ENCODE measurements at places on chromosomes 3 and 15. TPM values are rescaled to one million over a fixed set of nuclear protein-coding genes. Genes with fewer than 3 reads are reported as not detected.

The GOLGA8T gene
- total RNA-seq, result 11.5 TPM

The CLDN16 gene
- total RNA-seq, result not detected

DNA sequence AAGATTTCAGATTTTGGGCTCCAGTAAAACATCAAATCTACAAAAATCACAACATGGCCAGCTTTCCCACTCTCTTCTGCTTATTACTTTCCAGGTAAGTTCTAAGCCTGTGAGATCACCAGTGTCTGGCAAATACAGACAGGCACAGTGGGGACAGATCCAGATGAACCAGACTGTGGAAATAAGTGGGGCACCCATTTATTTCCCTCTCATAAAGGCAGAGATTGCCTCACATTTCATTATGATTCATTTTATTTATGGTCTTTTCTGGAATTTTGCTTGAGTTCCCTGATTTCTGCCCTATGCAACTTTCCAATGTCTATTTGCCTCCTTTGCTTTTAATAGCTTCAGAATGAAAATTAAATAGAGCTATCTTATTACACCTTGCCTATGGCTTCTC lies 66.8 kb downstream of the GREM1 start:
- no peaks in the 10 kb centered on the region for H3K36me3 ChIP-seq
- no peak for DNase-seq
- no peak overlapping the region for H3K4me3 ChIP-seq
- H3K4me1 ChIP-seq, result no peaks in the 10 kb centered on the region
- no peaks in the 10 kb centered on the region for H3K27me3 ChIP-seq

The ANKRD34C gene
- not detected for total RNA-seq

DNA sequence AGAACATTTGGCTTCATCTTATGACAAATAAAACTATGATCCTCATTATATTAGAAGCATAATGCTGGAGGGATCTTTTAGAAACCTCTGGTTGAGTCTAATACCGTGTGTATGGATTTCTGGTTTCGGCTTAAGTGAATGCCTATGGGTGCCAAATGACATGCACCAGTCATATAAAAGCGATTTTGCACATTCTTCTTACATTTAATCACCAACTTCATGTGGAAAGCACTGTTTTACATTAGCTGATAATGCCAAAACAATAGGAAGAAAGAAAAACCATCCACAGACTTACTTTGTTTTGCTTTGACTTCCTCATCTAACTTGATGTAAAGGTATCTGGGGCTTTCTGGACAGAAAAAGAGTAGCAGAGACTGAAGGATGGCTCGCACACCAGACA lies 20.9 kb downstream of the SLC2A2 start:
- H3K27ac ChIP-seq, result no peak overlapping the region
- no peaks in the 10 kb centered on the region for H3K4me1 ChIP-seq
- H3K27me3 ChIP-seq, result no peaks in the 10 kb centered on the region
- DNase-seq, result no peak
- H3K4me3 ChIP-seq, result no peak overlapping the region

The CFAP100 gene
- total RNA-seq, result not detected

GRCh38 chr3:65398953-65399352 lies 639.8 kb downstream of the MAGI1 start:
- H3K4me1 ChIP-seq, result peaks cover 9% of the 10 kb centered on the region
- no peaks in the 10 kb centered on the region for H3K36me3 ChIP-seq
- no peak overlapping the region for H3K27ac ChIP-seq
- H3K4me3 ChIP-seq, result no peak overlapping the region
- H3K27me3 ChIP-seq, result no peaks in the 10 kb centered on the region

GRCh38 chr3:23653647-23654525 lies 151.9 kb upstream of the UBE2E1 start:
- H3K4me1 ChIP-seq, result peaks cover 9% of the 10 kb centered on the region
- H3K27ac ChIP-seq, result no peak overlapping the region
- H3K27me3 ChIP-seq, result no peaks in the 10 kb centered on the region
- H3K4me3 ChIP-seq, result no peak overlapping the region

GRCh38 chr3:119700269-119700919 lies 2.4 kb upstream of the CFAP91 start:
- no peak overlapping the region for H3K4me3 ChIP-seq
- no peak overlapping the region for H3K27ac ChIP-seq
- no peaks in the 10 kb centered on the region for H3K36me3 ChIP-seq

The HIGD2B gene
- not detected for total RNA-seq

The AQP9 gene
- total RNA-seq, result 0.95 TPM

The CTXN2 gene
- total RNA-seq, result not detected

The ZNF80 gene
- total RNA-seq, result not detected

The SPTSSB gene
- total RNA-seq, result not detected

The TMCO5A gene
- total RNA-seq, result not detected

The PROS1 gene
- total RNA-seq, result 180 TPM

GRCh38 chr3:193942516-193943055 lies 193.4 kb upstream of the HES1 start:
- H3K27me3 ChIP-seq, result no peaks in the 10 kb centered on the region
- no peaks in the 10 kb centered on the region for H3K36me3 ChIP-seq
- H3K4me1 ChIP-seq, result no peaks in the 10 kb centered on the region
- no peak for DNase-seq
- H3K27ac ChIP-seq, result no peak overlapping the region

Data from thoracic aorta (tissue), 2 donors.